Inflammatory macrophage treated with lipopolysaccharide for 1 hour (primary cell): ENCODE measurements at places on chromosomes 12 and 14.

DNA sequence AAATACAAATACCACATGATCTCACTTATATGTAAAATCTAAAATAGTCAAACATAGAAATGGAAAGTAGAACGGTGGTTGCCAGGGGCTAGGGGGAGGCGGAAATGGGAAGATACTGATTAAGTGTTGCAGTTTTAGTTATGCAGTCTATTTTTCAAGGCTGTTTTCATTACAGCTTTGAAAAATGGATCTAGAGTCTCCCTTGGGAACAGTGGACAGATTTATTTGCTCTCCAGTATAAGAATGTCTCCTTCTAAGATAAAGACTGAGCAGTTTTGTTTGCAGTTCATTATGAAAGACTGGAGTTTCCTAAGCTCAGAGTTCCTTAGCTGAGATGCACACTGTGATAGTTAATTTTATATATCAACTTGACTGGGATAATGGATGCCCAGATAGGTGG, 202.5 kb downstream of the KLHL28 start:
- no peak for DNase-seq

GRCh38 chr12:12992418-12993130, 7.5 kb downstream of the HEBP1 start:
- DNase-seq = peak; percentile 82

GRCh38 chr12:27095346-27095745, 13.0 kb upstream of the C12orf71 start:
- DNase-seq = no peak

DNA sequence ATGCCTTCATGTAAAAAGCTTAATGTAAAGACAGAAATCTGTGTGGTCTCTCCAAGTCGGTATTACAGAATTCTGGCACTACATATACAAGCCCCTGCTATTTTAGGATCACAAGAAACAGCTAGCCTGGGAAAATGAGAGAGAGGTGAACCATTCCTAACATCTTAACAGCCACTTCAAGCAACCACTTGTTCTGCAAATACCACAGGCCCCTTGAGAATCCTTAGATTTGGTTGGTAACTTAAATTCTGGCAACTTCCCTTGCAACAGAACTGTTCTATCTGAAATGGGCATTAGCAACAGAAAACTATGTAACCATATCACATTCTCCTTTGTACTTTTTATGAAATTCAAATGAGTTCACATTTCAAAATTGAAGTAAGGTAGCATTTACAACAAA, 68.5 kb downstream of the SPPL3 start:
- no peak for DNase-seq

DNA sequence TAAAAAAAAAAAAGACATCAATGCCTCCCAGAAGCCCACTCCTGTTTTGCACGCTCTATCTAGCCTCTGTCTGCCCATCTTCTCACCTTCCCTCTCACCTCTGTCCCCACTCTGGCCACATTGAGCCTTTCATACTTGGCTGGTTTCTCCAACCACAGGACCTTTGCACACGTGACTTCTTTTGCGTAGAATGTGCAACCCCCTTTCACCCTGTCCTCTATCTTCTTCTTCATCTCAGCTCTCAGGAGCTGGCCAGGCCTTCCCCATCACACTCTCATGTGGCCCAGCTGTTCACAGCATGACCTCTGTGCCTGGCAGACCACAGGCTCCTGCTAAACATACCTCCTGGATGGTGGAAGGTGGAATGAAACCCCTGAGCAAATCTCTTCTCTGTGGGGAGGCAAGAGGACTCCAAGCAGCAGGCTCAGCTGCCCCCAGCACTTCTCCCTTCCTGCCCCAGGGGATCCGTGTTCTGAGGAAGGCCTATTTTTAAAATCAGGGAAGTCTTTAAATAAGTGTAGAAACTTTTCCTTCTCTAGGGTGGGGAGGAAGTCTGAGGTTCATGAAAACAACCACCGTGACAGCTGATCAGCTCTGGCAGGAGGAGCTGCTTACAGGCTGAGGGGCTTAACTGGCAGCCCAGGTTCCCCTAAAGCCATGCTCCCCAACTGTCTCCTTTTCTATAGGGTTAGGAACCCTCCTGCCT, 11.6 kb downstream of the HVCN1 start:
- DNase-seq = peak; percentile 50

GRCh38 chr12:22856178-22856577, 231.2 kb downstream of the ETNK1 start:
- peak; percentile 21 for DNase-seq
